ENCODE measurements at places on chromosomes 2 and 18.

DNA sequence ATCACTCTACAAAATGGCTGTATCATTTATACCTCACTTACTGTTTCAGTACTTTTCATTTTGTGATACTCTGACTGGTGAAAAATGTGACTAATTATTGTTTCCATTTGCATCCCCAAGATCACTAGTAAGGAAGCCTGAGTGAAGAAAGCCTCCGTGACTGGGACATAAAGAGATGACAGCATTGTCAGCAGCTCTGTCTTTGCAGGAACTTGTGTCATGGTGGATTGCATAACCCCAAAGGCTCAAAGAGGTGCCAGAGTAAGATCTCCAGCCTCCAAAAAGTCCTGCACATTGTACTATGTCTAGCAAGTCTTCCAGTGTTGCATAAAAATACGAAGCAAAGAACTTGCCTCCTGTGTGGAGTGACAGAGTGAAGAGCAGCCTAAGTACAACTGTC is 187.5 kb upstream of the CRIM1 start:
- DNase-seq, result no peak

DNA sequence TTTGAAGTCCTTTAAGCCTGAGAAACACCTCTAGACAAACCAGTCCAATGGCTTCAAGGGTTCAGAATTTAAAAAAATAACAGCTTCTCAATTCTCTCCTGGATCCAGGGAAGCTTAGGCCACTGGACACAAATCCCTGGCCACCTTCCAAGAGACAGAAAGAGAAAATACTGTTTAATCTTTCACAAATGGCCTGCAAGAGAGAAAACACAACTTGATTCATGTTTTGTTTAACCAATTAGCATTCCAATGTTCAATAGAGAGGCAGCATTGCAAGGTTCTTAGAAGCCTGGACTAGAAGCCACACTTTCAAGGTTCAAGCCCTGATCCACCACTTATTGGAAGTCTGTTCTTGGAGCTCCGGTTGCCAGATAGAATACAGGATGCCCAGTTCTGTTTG is 109.0 kb upstream of the PARD3B start:
- DNase-seq, result no peak

DNA sequence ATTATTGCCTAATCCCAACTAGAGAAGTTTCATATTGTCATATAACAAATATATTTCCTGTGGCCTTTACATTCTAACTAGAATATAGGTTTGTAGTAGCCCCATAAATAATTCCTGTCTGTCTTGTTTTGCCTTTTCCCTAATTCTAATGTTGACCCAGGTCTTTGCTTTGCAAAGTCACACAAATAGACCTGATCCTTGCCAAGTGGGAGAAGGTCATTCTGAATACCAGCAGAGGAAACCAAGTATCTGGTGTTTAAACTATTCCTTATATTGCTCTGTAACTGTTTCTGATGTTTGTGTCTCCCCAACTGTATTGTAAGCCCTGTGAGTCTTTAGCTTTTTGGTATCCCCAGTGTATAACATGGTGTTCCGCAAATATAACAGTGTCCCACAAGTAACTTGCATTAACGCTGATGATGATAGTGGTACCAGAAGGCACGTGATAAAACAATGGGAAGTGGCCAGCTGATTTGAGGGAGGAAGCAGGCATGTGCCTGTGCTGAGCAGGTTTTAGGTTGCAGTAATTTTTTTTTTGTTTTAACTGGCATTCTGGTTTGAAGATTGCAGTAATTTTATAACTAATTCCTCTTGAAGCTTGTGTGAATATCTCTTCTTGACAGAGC is 11.1 kb downstream of the HADHB start:
- DNase-seq, result no peak

DNA sequence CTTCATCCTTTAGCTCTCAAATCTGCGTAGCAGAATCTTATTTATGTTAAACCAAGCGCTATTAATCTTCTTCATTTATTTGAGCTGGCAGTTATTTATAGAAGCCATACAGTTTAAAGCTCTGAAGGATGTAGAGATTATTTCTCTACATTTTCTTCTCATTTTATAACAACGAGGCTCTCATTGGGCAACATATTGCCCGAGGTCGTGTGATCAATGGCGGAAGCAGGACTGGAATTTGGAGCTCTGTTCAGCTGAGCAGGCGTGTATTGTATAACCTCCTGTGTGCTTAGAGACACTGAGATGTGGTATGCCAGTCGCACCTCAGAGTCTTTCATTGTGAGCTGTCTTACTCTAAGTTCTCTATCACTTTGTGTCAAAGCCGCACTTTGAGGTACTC is 17.5 kb upstream of the DRC1 start:
- no peak for DNase-seq

- peak; percentile 21 for DNase-seq
Observed at GRCh38 chr2:20065885-20066602, 14.6 kb upstream of the LAPTM4A start.

DNA sequence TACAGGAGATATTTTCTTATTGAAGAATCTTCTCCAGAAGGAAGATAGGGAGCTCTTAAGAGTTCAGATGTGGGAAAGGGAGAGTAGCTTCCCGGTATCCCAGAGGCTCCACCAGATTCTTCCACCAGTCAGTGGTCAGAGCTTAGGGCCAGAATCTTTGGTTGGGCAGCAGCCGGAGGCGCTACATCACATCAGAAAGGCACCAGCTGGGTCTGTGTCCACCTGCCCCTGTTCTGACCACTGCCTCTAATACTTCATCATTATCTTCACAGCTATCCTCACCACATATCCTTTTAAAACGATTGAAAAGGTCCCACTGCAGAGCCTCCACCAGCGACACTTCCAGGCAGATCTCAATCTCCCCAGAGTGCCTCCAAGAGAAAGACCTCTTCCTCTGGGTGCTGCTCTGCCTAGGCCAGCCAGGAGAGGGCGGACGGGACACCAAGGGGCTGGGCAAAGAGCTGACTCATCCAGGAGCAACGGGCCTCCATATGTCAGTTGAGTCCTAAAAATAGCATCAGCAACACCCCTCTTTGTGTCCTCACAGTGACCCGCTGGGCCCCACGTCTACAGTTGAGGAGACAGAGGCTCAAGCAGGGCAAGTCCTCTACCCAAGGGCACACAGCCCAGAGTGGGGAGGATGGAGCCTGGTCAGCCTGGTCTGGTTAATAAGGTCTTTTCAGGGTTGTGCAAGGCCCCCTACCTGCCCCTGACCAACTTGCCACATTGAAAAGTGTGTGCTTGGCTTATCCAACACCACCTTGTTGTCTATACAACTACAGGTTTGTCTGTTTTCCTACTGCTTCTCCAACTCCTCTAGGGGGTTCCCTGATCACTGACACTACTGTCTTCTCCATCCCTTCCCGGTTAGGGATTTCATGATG is 81.2 kb downstream of the ADD2 start:
- peak; percentile 21 for DNase-seq

DNA sequence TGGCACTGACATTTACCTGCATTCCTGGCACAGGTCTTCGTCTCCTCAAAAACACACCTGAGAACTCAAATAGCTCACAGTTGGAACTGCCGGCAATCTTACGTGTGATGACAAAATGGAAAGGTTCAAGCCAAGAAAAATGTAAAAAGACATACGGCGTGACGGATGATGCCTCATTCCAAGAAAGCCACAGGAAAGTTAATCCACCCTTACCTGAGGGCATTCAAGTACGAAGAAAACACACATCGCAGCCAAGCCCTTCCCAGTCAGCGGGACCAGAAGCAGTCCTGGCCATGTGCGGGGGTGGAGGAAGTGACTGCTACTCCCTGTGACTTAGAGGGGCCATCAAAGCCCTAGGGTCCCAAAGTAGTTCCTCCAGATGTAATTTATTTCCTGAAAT is 986.3 kb upstream of the CELF4 start:
- DNase-seq, result no peak

- no peak for DNase-seq
Observed at GRCh38 chr2:2827046-2827636, 496.1 kb upstream of the MYT1L start.

DNA sequence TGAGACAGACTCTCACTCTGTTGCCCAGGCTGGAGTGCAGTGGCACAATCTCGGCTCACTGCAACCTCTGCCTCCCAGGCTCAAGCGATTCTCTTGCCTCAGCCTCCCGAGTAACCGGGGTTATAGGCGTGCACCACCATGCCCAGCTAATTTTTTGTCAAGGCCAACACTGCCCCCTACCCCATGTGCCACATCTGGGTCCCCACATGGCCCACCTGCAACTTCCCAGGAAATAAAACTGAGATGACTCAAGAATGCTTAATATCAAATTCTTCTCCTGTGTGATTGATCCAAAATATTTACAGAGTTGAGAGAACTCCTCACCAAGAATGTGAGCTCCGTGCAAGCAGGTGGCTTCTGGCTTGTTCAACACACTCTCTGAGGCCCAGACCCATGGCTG is 9.1 kb downstream of the AP1S3 start:
- no peak for DNase-seq

DNA sequence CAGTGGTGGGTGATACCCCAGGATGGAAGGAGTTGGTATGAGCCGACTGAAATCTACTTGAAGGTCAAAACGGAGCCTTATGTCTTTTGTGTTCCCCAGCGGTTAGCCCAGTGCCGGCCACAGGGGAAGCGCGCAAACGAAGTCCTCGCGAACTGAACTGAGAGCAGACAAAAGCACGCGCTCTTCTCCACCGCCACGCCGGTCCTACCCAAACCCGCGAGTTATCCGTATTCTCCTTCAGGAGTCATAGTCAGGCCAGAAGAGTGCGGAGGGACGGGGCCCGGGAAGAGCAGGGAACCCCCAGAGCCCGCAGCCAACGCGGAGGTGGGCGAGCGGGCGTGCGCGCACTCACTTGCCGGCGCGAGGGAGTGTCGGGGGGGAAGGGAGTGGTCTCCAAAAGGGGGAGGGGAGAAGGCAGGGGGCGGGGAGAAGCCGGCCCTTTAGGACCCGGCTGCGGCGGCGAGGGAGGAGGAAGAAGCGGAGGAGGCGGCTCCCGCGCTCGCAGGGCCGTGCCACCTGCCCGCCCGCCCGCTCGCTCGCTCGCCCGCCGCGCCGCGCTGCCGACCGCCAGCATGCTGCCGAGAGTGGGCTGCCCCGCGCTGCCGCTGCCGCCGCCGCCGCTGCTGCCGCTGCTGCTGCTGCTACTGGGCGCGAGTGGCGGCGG is at the start of gene IGFBP2:
IGFBP2 (plus strand) TSS at position 469 of the 664 bp plus-strand sequence; CDS start at position 573, 104 bp downstream.
- peak; percentile 23 for DNase-seq

GRCh38 chr2:145394181-145394580 is 874.3 kb upstream of the ZEB2 start:
- DNase-seq, result no peak

GRCh38 chr2:138601458-138602165 is 100.0 kb downstream of the SPOPL start:
- no peak for DNase-seq

DNA sequence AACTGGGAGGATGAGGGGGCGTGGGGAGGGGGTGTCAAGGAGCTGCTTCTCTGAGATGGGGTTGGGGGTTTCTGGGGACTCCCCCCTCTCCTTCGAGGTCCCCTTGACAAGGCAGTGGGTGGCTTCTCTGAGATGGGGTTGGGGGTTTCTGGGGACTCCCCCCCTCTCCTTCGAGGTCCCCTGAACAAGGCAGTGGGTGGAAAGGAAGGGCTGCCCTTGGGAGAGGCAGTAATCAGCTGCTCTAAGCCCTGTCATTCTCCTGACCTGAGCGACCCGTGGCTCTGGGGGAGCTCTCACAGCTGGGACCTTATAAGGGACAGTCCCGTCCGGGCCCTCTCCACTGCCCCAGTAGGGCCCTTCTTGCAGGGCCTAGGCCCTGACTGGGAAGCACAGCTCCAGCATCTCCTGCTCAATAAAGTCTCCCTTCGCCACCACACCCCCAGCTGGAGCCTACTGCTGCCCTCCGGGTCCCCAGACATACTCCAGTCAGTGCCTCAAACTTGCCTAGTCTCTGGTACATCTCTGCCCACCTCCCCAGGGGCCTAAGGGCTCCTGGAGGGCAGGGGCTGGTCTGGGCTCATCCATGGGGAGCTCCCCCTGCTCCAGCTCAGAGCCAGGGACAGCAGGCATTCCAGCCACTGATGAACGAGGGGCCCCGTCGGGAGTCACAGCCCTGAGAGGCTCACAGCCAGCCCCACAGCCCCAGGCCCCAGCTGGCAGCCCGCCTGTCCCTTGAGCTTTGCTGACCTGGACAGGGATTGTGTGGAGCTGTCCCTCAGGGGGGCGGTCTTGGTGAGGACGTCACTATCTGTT is 2.8 kb downstream of the GAREM2 start:
- DNase-seq, result no peak

DNA sequence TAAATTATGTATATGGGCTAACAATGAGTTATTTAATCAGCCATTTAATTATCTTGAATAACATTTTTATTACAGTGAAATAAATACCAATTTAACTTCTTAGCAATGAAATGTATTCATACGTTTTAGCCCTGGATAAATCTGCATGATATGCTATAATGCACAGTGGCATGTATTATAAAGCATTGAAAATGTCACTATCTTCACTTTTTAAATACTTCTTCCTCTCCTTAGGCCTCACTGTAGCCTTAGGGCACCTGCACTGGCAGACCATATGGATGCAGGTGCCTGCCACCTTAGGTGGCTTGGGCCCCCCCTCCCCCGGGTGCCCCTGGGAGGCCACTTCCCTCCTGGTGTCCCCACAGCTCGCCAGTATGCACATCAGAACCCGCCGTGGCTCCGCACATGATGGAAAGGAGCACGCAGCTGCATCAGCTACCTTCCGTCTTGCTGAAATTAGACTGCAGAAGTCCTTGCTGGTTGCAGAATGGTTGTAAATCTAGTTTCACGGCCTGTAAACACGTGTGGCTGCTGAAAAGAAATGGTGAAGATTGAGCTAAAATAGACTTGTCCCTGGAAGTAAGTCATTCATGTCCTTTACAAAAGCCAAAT is 56.7 kb downstream of the ADI1 start:
- DNase-seq, result no peak

DNA sequence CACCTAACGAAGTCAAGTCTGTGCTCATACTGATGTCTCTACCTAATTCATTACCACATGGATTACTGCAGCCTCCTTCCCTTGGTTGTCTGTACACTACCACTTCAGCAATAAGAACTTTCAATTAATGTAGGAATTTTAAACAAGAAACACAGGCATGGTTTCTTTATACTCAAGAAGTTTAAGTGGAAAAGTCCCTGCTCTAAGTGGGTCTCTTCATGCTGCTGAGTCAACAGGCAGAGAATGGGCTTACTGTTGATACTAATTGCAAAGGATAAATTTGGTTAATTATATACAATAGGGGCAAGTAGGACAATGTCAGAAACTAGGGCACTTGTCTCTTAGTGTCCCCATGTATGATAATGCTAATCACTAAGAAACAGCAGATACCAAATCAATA is 392.6 kb downstream of the DSEL start:
- no peak for DNase-seq

DNA sequence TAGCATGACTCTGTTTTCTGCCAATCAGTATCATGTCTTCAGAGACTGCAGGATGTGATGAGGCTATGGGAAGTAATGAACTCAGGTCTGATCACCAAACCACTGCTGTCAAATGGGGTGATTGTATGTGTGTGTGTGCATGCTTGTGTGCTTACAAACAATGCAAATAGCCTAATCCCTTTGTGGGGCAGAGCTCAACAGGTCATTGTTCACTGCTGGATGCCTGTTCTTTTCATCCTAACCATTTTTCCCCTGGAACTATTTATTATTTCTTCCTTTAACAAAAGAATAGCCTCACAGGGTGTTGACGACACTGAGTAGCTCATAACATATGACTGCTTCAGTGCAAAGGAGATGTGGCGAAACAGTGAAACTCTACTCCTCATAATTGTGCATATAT is 55.9 kb downstream of the NXPH2 start:
- DNase-seq, result no peak

- no peak for DNase-seq
Observed at GRCh38 chr2:129766374-129766993, 213.0 kb upstream of the RAB6C start.

GRCh38 chr2:147033044-147033443 is 811.8 kb upstream of the ACVR2A start:
- no peak for DNase-seq

GRCh38 chr18:48765053-48765452 is 185.7 kb downstream of the SMAD7 start:
- DNase-seq, result no peak
